Left hindlimb (tissue), 1 donor: ENCODE measurements at places on chromosomes 2 and 18.

DNA sequence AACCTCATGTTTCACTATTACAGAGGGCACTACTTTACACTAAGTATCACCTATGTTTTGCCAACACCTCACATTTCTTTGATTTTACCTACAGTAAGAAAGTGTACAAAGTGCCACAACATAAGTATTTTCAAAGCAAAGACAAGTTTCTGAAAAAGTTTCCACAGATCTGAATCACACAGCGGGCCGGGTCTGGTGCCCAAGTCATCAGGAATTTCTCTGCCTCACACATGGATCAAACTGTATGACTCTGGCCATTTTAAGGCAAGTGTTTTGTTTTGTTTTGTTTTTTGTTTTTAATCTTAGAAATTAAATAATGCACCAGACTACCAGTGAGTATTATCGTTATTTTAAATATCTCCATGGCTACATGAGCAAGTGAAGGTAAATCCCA lies 73.4 kb downstream of the ZNF516 start:
- no peak for DNase-seq

- DNase-seq: peak; percentile 57
These were observed at the start of gene ANKRD29 for GRCh38 chr18:23662309-23663263. TSS of gene ANKRD29 (minus strand) at chr18:23662911. CDS start at chr18:23662730, 181 bp downstream.

GRCh38 chr18:60754413-60755009 lies 381.9 kb upstream of the MC4R start:
- DNase-seq: no peak

DNA sequence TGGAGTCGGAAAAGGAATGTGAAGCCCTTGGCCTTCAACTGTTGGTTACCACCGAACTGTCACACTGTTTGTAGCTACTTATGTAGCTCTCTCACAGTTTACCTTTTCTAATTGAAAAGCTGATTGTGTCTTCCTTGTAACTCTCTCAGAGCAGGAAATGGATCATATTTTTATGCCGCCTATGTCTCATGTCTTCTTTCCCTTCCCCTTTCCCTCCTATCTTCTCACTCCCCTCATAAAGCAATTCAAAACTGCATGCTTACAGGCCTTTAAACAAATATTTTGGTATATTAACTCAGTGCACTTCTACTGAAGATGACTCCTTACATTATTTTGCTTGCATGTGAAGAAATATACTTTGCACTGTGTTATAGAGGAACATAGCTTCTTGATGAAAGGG lies 6.0 kb downstream of the SLC39A10 start:
- no peak for DNase-seq

- DNase-seq: peak; percentile 46
These were observed 312.0 kb downstream of the CELF4 start for GRCh38 chr18:37253394-37254235.

DNA sequence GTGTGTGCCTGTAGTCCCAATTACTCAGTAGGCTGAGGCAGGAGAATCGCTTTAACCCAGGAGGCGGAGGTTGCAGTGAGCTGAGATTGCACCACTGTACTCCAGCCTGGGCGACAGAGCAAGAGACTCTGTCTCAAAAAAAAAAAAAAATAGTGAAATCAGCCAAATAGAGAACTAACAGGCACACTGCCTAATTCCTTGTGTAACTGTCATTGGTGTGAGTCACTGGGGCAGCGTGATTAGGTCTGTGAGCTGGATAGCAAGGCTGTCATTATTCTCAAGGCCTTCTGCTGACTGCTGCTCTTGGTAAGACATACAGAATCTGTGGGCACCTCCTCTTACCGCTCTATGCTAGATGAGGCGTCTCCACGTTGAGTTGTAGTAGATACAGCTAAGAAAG lies 270.3 kb downstream of the NEDD4L start:
- no peak for DNase-seq

- no peak for DNase-seq
These were observed 17.0 kb downstream of the RTN4 start for GRCh38 chr2:55033076-55033742.

DNA sequence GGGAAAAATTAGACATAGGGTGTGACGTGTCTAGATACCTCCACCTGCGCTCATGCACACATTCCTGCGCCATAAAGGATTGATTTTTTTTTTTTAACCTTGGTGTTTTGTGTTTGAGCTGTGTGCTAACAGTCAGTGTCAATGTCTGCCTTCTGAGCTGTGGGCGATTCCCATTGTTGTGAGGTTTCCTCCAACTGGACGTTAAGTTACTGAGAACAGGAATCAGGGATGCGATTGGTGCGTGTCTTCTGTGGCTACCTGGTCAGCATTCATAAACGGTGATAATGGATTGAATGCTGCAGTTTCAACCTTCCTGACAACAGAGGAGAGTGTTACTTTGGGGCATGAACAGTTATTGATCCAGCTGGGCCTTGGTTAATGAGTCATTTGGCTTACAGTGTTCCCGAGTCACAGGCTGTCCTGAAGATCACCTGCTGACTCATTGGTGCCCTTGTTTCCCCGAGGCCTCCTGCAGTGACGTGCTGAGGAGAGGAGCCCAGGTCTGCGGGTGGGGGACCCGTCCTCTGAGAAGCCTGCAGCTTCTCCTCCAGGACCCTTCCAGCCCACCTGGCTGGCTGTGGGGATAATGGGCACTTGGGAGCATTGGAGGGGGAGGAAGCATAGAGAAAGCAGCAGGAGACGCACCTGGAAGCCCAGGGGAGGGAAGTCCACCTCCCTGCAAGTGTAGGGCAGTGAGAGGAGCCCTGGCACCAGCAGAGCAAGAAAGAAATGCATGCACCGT lies 25.8 kb upstream of the CABYR start:
- DNase-seq: no peak
